IPS-NIHi11 (cell line): ENCODE measurements at places on chromosomes 5 and 9.

DNA sequence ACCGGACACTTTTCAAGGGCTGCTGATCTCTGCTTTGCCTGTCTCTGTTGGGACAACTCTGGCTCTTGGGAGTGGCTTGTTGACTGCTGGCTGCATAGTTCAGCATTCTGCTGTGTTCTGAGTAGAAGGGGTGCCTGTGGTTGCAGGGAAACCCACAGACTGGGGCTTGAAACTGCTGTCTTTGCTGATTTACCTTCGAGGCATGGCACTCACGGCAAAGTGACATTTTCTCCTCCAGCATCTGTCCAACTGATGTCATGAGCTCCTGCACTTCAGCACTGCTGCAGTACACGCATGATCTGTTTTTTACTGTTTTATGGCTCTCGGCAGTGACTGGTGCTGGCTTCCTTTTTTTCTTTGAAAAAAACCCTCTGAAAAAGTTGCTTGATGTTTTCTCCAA is 69.2 kb downstream of the SPATA31D1 start:
- DNase-seq, result no peak

- DNase-seq, result no peak
Observed at GRCh38 chr9:13023498-13023897, 248.7 kb downstream of the LURAP1L start.

DNA sequence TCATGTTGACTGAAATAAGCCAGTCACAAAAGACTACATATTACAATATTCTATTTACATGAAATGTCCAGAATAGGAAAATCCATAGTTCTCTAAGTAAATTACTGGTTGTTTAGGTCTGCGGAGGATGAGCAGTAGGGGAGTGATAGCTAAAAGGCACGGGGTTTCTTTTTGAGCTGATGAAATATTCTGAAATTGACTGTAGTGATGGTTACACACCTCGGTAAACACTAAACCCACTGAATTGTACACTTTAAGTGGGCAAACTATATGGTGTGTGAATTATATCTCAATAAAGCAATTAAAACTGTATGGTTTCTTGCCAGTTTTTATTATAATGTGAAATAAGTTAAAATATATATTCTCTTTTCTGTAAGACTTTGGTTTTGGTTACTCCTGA is 77.7 kb upstream of the TMED7 start:
- no peak for DNase-seq

DNA sequence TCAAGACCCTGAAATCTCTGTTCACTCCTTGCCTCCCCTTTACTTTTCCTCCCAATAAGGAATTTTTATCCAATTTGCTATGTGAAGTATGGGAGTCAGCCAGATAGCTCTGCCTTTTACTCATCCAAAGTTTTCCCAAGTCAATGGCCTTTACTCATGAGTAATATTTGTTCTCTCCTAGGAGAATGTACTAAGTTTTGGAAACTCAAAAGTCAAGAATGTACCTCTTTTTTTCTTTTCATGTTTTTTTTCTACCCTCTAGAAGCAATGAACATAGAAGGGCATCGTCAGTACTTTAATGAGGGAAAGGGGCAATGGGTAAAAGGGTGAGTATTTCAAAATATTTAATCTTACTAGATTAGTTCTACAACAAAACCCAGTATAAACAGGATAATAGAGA is 140.2 kb upstream of the SGCD start:
- no peak for DNase-seq

GRCh38 chr9:76680716-76681425 is 83.4 kb upstream of the PCA3 start:
- no peak for DNase-seq

GRCh38 chr5:89399548-89399947 is 516.6 kb upstream of the MEF2C start:
- no peak for DNase-seq

DNA sequence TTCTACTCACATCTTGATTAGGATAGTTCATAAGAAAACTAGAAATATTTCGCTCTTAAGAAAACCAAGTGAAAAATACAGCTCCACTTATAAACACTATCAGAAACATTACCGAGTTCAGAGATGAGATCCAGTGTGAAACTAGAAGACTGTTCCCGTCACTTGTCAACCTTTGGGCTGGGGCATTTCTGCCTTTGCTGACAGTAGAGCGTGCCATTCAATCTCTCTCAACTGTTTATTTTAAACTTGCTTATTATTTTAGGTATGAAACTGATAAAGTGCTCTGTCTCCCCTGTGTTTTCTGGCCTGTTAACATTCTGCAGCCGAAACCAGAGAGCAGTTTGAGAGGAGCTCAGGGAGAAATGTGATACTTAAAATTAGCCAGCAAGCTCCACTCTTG is 16.7 kb downstream of the MRRF start:
- no peak for DNase-seq

DNA sequence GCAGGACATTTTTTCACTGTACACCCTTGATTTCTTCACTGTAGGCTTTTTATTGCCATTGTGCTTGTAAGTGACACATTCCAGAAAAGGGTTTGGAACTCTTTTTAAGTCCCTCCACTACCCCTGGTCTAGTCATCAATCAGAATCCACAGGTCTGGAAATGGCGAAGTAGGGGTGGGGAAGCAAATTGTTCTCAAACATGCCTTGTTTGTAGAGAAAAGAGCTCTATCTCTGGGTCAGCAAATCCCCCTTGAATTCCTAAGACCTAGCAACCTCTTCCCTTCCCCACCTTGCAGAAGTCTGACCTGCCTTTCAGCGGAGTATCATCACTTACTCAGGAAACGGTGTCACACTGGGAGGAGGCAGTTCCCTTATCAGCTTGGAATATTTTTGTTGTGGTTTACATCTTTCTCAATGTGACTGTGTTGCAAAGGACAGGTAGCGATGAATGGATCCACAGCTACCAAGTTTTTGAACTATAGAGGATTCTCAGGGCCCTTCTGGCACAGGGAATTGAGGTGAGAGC is 3.2 kb downstream of the SH3RF2 start:
- DNase-seq, result no peak

GRCh38 chr5:143026380-143026779 is 256.2 kb downstream of the ARHGAP26 start:
- DNase-seq, result no peak

DNA sequence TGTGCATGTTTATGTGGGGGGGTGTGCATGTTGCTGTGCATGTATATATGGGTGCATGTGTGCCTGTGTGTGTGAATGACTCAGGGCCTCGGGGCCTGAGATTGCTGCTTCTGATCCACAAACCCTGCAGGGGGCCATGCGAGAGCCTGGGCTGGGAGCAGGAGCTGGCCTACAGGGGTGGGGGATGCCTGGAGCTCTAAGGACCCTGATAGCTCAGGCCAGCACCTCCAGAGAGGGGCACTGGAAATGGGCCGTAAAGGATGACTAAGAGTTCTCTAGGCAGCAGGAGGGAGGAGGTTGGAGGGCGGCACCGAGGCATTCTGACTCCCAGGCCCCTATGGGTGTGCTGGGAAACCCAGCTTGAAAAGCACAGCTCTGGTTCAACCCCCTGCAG is 6.9 kb upstream of the UBAC1 start:
- DNase-seq, result no peak

DNA sequence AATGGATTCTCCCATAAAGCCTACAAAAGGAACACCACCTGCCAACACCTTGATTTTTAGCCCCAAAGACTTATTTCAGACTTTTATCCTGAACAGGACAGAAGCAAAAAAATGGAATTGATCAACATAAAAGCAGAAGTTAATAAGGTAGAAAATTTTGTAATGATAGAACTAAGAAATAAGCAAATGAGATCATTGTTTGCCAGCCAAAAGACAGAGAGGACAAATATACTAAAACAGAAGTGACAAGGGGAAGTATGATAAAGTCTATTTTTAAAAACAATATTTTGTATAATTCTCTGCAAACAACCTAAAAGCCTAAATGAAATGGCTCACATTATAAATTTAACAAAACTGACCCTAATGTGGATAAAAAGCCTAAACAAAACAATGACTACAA is 110.5 kb upstream of the PRSS3 start:
- no peak for DNase-seq

DNA sequence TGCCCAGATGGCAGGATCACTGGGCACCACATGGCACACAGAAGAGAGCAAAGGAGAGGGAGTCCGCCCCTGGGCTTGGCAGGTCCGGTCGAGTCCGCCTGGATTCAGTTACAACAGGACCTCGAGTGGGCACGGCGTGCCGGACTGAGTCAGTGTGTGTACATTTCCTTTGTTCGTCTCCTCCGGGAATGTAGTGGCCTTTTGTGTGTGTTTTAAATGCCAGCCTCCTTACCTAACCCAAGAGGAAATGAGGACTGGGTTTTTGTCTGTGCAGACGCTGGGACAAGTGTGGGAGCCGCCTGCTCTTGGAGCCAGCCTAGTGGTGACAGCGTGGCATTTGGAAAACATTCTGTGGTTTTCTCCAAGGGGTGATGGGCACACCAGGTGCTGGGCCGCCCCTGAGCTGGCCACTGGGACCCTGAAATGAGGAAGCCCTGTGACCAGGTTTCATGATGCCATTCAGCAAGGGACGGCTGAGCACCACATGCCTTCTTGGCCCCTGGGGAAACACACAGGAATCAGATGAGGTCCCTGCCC is 9.6 kb downstream of the NEK6 start:
- DNase-seq, result no peak

DNA sequence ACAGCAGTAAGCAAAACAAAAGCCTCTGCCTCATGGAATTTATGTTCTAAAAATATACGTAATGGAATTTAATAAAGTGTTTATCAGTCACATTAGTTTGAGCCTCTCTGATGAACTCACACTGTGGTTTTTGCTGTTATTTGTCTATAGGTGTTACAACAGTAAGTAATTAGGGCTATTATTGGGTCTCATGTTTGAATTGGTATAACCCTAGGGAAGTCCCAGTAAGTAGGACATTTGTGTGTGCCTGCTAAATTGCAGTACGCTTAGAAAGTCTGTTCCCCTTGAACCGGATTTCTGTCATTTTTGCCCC is 197.6 kb downstream of the NR3C1 start:
- DNase-seq, result no peak

GRCh38 chr5:108521011-108521700 is 139.3 kb upstream of the FBXL17 start:
- DNase-seq, result no peak

DNA sequence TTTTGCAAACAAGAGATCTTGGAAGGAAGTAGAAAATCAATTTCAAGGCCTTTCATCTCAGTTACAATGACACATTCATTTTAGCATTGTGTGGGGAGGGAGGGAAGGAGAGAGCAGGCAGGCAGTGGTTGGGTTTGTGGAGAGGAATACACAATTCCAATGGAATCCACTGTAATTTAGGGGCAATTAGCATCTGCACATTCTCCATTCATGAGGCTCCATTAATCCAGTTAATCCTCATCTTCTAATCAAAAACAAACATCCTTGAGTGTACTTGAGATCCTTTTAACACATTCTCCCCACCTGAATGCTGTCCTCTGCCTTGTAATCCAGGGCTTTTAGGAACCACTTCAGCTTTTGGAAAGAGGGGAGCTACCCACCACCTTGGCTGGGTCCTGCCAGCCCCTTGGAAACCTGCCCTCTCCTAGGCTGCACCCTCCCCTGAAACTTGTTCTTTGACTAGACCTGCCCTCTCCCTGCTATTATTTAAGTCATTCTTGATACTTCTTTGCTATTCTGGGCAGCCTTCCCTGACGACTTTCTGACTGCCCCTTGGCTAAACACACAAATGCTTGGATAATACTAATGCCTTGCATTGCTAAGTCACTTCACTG is 271.2 kb downstream of the SLIT3 start:
- DNase-seq, result no peak

DNA sequence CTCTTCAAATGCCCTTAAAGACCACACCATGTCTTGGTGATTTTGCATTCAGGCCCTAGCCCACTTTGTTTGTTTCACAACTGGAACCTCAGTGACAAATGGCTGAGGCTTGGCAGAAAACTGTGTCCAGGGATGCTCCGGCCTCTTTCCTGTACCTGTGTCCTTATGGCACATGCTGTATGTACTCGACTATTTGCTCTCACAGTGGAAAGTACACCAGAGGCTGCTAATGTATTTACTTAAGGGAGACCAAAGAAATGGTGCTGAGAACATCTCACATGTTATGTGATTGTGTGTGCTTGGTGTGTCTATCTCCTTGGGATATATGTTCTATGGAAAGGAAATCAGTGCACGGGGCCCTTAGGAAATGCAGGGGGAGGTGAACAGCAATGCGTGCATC is 263.3 kb downstream of the GADD45G start:
- DNase-seq, result no peak

DNA sequence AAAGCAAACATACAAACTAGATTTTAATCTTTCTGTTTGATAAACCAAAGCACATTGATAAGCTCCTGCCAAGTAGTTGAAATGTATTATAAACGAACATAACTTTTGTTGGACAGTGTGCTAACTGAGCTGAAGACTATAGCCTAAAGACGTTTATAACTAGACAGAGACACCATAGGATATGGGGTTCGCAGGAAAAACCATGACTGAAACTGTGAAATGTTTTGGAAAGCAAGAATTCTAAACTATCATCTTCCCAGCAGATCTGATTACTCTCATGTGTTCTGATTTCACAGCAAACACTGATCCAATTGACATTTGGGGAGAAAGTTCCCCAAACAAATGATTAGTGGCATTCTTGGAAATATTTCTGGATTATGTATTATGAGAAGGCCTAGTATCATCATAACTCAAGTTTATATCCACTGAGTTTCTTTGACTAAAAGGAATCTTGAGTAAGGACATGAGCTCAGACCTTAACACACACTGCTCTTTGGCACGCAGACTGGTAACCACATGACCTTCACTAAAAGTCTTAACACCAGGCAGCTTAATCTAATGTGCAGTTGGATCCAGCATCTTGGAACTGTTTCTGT is 375.2 kb downstream of the ZNF608 start:
- DNase-seq, result no peak

- DNase-seq, result no peak
Observed at GRCh38 chr5:96459313-96460121, 26.5 kb upstream of the PCSK1 start.

- DNase-seq, result no peak
Observed at GRCh38 chr5:115336201-115336720, 39.8 kb upstream of the CCDC112 start.

GRCh38 chr5:171893290-171893886 is 107.8 kb downstream of the SMIM23 start:
- DNase-seq, result no peak

GRCh38 chr5:125370461-125371205 is 624.2 kb upstream of the ZNF608 start:
- DNase-seq, result no peak

GRCh38 chr9:116002624-116003023 is 151.0 kb upstream of the PAPPA start:
- DNase-seq, result no peak

DNA sequence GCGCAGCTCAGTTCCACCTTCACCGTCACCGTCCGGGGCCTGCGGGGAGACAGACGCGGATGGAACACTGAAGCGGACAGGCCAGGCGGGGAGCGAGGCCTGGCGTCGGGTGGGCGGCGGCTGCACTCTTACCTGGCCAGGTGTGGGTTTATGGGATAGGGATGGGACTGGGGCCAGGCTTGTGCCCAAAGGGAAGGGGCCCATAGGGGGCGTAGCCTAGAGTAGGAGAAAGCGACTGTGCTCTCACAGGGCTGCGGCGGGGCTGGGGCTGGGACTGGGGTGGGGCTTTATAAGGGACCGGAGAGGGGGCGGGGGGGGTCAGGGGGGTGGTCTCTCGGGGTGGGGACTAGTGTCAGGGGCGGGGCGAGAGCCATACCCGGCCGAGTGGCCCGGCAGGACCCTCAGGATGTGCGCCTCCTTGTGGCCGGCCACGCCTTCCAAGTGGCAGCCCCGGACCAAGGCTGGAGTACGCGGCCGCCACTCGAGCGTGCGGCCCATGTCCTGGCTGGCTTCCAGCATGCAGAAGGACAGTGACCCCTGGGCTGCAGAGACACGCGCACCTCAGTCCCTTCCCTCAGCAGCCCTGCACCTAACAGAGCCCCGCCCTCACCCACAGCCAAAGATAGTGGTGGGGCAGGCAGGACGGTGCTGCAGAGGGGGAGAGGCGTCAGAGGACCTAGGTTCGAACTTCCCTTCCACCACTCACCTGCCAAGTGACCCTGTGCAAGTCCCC is 22.8 kb downstream of the FPGS start:
- DNase-seq, result peak; percentile 89
